ENCODE measurements at places on chromosomes 1 and 21.

DNA sequence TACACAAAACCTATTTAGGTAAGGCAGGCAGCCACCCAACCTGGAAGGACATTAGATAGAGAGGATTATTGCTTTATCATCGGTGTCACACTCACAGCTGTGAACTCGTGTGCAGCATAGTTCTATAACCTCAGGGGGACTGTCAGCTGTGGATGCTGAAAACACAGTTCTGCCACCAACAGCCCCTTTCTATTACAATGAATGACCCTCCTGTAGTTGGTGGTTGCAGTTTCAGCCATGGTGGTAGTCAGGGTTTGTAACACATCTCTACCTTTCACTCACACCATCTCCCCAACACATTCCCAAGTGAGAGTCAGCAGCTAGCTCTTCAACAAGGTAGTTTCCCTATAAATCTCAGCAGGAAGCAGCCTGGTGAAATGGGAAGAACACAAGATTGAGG is 136.8 kb downstream of the ZC3H11B start:
- no peak for DNase-seq

GRCh38 chr1:227378871-227379554 is 60.7 kb upstream of the CDC42BPA start:
- peak; percentile 37 for DNase-seq

DNA sequence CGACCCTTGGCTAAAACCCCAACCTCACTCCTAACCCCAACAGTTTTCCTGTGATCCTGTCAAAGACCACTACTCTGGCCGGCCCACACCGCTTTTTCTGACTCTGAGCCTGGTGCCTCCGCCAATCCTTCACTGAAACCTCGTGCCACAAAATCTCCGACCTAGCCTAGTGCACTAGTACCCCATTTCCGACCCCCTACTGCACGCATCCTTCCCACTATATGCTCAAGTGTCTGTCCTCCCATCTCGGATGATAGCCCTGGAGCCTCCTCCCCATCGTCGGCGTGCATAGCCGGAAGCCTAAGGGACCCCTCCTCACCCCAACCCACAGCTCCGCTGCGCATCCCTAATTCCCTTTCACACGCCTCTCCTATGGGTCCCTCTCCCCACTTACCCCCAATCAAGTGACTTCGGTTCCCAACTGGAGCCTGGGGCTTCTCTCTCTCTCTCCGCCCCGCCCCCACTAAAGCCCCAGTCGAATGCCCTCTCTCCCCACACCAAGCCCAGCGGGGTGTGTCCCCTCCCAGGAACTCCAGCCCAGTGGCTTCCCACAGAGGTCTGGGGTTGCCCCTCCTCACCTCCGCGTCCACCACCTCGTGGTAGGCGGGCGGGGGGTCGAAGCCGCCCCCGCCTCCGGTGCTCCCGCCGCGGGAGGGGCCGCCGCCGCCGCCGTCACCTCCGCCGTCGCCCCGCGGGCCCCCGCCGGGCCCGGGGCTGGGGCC is 791 bp downstream of the USP24 start:
- DNase-seq, result peak; percentile 76

GRCh38 chr1:240714568-240715292 is 102.8 kb upstream of the GREM2 start:
- no peak for DNase-seq

GRCh38 chr1:99659755-99660210 is 13.9 kb downstream of the PALMD start:
- DNase-seq, result no peak

DNA sequence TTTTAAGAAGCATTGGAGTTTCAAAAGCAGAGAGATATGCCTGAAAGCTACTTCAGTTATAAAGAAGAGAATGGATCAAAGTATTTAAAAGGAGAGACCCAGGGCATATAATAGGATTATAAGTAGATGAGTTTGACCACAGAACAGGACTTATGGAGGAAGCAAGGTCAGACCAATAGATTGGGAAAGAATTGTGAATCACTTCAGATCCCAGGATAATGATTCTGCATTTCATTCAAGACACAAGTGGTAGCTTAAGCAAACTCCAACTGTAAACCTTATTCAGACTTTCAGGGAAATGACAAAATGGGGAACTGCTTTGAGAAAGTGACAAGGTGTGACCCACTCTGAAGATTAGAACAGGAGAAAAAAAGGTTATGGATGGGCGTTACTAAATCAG is 18.9 kb upstream of the OR10J5 start:
- no peak for DNase-seq

DNA sequence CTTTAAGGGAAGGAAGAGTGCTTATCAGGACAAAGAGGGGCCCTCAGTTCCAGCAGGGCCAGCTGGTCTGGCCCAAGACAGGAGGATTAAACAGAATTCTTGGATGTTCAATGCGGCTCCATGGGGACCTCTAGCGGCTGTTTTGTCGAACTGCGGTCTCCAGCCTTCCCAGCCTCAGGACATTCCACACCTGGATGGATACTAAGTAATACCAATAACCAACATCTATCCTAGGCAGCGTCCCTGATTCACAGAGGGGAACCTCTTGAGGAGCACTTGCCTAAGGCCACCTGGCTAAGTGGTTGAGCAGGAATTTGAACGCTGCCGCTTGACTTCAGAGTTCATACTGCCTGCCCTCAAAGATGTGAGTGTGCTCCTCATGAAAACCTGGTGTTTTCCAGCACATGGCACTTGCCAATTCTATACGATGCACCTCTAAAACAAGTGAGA is 15.5 kb upstream of the CD247 start:
- peak; percentile 75 for DNase-seq
